Effector memory CD8-positive, alpha-beta T cell (primary cell): ENCODE measurements at places on chromosomes 6 and 20.
A peak's percentile ranks its signal among the peaks of the same experiment; 100 is the strongest.

DNA sequence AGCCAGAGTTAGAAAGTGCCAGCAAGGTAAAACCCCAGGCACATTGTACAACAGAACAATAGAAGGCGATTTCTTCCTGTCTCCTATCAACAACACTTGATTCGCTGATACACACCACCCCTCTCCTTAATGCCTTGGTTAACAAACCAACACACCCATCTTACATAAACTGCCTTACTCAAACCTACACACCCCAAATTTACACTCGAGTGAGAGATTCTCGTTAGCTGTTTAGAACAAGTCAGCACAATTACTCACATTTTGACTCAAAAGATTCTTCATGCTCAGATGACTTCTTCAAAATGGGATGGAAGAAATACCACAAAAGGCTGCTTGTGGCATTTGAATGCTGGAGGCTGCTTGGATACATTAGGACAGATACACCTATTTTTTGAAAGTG is 80.0 kb upstream of the FOXQ1 start:
- DNase-seq, result no peak

DNA sequence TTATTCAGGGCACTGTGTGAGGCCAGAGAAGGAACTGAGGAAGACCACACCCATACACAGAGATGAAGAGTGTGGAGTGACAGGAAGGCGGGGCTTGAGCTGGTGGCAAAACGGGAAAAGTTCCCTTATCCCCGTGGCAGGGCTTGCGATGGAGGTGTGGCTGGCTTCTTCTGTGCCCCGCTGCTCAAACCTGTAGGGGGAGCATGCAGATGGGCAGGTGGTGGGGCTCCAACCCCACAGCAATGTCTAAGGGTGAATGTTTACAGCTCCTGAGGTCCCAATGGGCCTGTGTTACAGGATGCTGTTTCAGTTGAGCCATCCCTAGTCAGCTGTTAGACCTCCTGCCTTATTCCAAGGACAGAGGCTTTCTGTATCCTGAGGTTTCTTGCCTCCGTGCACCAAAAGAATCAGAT is 105.9 kb downstream of the LY86 start:
- DNase-seq, result no peak

DNA sequence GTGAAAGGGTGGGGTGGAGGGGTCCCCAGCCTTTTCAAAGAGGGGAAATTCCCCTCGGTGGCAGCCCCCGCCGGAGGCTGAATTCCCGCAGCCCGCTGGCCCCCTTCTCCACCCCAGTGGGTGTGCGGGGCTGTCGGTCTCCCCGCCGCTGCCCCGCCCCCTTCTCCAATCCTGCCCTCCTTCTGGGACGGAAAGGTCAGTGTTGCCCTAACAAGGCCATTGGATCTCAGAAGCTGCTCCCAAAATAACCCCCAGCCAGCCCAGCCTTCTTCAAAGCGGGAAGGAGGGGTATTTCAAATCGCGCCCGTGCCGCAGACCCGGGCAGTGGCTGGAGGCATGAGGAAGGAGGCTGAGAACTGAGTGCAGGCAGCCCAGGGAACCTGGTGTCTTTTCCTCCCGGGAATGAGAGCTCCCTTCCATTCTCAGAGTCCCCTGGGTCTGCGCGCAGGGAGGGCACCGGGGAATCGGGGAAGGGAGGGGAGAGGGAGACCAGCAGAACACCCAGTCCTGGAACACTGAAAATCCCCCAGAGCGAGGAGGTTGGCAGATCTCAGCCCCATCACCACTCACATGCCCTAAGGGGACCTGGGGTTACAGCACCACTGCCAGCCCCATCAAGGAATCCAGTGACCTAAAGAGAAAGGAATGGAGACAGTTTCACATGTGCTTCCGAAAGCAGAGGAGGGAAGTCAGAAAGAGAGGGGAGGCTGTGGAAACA is at the start of gene JPH2:
Gene JPH2 (minus strand): TSS at position 135 of the 718 bp plus-strand sequence. CDS start 483 bp downstream, outside the sequence.
- no peak for DNase-seq

DNA sequence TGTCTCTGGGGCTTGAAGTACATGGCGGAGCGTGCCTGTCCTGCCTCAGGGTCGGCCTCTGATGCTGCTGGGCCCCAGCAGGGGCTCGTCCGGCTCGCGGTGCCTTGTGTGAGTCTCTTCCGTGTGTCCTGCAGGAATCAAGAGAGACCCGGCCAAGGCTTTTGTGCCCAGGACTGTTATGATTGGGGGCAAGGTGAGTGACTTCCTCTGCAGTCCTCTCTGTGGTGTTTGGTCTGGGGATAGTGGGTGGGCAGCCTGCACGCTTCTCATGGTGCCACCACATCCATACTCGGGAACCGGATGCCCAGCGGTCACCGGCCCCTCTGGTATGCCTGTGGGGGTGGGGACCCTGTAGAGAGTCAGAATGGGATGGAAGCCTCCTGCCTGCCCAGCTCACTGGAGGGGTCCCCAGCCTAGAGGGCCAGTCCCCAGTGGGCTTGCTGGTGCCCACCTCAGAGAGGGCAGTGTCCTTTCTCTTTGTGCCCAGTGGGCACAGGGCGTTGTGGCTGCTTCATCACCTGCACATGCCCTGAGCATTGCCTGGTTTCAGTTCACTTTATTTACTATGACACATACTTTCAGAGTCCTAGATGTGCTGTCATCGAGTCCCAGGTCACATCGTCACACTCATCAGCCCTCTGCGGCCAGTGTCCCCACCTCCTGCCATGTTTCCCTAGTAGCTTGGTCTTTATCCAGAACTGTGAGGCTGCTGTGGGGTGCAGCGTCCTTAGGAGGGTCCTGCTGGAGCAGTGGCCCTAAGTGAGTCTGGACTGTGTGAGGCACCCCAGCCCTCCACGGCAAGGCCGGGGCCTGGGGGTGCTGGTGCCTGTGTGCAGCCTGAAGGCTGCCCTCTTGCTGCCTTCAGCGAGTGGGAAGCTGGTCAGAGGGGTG is 40.7 kb downstream of the PYGB start:
- DNase-seq, result no peak

DNA sequence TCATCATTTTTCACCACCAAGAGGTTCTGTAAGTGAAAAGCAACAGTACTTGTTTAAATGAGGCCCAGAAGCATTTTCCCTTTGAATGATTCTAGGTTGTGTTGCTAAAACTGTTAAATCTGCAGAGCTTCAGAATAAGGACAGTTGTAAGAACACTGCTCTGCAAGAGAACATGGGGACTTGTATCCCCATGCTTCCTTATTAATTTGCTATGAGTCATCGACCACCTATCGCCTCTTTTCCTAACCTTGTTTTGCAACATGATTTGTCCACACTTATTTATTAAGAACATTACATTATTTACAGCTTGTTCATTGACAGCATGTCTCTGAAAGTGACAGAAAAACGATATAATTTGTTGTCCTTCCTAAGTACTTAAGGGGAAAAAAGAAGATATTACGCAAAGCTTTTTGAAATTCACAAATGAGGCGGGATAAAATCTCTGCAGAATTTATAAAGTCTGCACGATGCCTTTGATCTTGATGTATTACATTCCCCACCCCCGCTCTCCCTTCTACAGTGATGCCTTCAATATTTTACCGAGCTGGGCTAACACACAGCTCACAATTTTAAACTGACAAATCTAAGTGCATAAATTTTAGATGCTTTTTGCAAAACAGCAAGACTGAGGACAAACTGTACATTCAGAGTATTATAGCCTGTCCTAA is 220.0 kb upstream of the SPTLC3 start:
- no peak for DNase-seq

DNA sequence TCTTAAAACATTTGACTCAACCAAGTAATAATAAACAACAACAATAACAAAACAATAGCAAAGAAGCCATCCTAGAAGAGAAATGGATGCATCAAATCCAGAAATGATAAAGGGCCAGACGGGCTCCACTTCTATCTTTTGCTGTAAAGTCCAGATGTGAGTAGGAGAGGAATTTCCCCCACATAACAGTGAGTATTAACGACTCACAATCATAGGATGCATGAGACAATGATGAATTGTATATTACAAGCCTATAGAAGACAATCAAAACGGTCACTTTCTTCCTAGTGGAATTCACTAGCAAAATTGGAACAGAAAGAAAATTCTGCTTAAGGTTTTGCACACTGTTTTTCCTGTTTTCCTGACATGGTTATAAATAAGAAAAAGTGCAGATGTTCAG is 97.0 kb upstream of the PREP start:
- DNase-seq, result no peak

DNA sequence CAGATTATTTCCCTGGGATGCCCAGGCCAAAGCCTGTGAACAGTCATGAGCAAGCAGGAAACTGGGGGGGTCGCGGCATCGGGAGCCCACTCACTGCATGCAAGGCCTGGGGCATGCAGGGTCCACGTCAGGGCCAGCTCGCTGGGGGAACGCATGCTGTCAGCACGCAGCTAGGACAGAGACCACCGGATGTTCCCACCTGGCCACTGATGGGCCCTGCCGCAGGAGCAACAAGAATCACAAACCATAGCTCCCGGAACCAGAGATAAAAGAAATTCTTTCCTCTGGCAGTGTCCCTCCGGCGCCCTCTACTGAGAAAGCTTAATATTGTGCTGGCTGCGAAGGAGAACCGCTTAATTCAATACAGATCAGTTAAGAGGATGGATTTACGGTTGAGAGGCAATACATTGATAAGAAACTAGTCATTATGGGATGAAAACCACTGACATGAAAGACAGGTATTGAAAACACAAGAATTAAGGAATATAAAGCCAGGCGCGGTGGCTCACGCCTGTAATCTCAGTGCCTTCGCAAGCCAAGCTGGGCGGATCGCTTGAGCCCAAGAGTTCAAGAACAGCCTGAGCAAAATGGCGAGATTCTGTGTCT is 32.6 kb downstream of the C6orf15 start:
- peak; percentile 64 for DNase-seq

- no peak for DNase-seq
These were observed 165.8 kb downstream of the KIF16B start for GRCh38 chr20:16407251-16408067.

DNA sequence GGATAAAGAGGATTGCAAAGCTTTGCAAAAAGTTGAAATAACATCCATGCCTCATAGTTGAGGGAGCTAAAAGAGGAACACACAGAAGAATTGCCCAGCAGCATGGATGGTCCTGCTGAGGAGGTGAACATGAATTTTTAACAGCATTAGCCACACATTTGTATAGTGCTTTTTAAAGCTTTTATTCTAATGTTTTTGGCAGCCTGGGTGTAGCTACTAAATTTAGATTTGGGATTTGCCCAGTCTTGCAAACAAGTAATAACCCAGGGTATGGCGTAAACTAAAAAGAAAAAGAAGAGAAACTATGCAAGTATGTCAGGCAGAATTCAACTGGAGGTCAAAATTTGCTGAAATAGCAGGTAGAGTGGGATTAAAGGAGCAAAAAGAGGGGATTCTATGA is 75.1 kb upstream of the PTPRK start:
- no peak for DNase-seq

- DNase-seq, result no peak
These were observed 106.3 kb upstream of the LY86 start for GRCh38 chr6:6482256-6482655.

DNA sequence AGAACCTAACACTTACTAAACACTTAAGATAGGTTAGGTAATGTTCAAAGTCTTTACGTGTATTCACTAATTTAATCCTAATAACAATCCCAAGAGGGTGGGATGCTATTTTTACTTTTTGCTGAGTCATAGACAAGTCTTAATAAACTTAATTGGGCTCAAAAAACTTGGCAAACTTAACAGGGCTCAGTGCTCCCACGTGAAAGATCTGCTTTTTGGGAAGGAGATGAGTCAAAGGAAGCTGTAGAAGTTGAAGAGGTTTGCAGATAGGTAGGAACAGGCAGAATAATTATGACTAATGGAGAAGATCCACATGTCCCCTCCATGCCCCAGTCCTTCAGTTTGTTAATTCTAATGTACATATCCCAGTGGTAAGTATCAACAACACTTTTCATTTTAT is 44.5 kb upstream of the STMND1 start:
- DNase-seq, result no peak

GRCh38 chr20:50097843-50098242 is 15.1 kb downstream of the UBE2V1 start:
- no peak for DNase-seq

DNA sequence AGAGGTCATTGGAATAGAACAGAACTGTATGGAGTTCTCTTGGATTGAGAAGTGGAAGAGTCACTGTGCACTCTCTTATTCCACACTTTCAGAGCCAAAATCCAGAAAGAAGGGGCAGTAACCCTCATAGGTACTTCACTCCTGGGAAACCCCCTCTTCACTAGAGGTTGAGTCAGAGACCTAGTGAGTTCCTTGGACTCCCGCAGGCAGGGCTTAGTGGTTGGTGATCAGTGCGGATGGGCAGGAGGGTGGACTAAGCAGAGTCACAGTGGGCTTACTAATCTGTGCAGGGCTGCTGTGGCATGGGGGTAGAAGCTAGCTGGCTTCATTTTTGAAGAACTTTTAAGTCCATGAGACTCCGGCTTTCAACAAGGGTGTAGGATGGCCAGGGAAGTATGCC is 95.0 kb upstream of the MLN start:
- no peak for DNase-seq

DNA sequence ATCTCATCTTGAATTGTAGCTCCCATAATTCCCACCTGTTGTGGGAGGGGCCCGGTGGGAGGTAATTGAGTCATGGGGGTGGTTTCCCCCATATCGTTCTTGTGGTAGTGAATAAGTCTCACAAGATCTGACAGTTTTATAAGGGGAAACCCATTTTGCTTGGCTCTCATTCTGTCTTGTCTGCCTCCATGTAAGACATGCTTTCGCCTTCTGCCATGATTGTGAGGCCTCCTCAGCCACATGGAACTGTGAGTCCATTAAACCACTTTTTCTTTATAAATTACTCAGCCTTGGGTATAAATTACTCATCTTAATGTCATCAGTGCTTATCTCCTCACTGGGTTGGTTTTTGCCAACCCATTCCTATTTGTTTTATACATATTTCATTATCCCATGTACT is 142.0 kb upstream of the GMDS start:
- DNase-seq, result no peak

DNA sequence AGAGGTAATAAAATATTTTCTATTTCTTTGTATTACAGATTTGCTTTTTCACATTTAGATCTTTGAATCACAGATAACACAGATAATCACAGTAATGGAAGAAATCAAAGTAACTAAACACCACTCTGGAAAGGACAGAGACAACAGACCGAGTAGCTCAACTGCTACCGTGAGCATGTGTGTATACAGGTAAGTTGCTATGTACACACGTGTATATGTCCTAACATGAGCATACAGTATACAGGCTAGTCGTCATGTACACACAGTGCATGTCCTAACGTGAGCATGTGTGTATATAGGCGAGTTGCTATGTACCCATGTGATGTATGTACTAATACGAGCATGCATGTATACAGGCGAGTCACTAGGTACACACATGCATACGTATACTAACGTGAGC is 379.0 kb downstream of the THBS2 start:
- no peak for DNase-seq

- no peak for DNase-seq
These were observed 17.4 kb downstream of the RCAN2 start for GRCh38 chr6:46473881-46474280.

GRCh38 chr6:114714836-114715507 is 372.1 kb upstream of the HS3ST5 start:
- no peak for DNase-seq

DNA sequence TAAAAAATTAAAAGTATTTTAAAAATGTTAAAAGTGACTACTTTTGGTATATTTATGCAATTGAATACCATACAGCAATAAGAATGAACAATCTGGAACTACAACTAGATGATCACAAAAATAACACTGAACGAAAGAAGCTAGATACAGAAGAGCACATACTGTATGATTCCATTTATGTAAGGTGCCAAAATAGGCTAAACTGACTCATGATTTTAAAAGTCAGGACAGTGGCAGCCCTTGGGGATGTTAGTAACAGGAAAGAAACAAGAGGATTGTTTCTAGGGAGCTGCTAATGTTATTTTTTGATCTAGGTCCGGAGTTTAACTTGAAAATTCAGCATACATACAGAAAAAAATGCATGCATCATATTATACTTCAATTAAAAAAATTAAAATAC is 42.3 kb downstream of the KIF13A start:
- DNase-seq, result no peak

GRCh38 chr20:45412653-45413052 is 3.3 kb upstream of the PIGT start:
- no peak for DNase-seq
